A549 (cell line): ENCODE measurements at places on chromosomes 7 and 10. TPM values are rescaled to one million over a fixed set of nuclear protein-coding genes. Genes with fewer than 3 reads are reported as not detected.

- DNase-seq: no peak
These were observed 31.0 kb upstream of the ARHGAP12 start for GRCh38 chr10:31959461-31960173.

- no peak for DNase-seq
These were observed 127.2 kb upstream of the SLC25A13 start for GRCh38 chr7:96449094-96449493.

- no peak for DNase-seq
These were observed 152.6 kb upstream of the FZD8 start for GRCh38 chr10:35794703-35795102.

- peak; percentile 70 for DNase-seq
These were observed 127.9 kb upstream of the PRSS58 start for GRCh38 chr7:142385491-142386340.

GRCh38 chr7:66353547-66353946, 148.4 kb downstream of the TPST1 start:
- no peak for DNase-seq

ODAD2 gene
- polyA plus RNA-seq: 0.08 TPM in 1 of 3 replicates, not detected in the others

- DNase-seq: no peak
These were observed 57.4 kb upstream of the EBF3 start for GRCh38 chr10:130021383-130021950.

- no peak for DNase-seq
These were observed 6.6 kb upstream of the AKR1B15 start for GRCh38 chr7:134542195-134542771.

DNA sequence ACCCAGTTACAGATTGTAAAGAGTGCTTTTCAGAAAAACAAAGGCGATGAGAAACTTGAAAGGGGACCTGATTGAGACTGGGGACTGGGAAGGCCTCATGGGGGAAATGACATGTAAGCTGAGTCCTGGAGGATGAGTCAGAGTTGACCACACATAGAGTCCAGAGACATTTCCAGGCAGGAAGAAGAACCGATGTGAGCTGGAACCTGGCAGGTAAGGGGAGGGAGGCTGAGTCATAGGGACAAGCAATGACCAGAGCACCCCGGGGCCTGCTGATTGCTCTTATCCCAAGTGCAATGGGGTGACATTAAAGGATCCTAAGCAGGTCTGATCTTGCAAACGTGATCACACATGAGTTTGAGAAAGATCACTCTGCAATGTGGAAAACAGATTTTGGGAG, 11.7 kb downstream of the TLL2 start:
- DNase-seq: no peak

GRCh38 chr7:138796038-138796615, 1.7 kb upstream of the TMEM213 start:
- no peak for DNase-seq

DNA sequence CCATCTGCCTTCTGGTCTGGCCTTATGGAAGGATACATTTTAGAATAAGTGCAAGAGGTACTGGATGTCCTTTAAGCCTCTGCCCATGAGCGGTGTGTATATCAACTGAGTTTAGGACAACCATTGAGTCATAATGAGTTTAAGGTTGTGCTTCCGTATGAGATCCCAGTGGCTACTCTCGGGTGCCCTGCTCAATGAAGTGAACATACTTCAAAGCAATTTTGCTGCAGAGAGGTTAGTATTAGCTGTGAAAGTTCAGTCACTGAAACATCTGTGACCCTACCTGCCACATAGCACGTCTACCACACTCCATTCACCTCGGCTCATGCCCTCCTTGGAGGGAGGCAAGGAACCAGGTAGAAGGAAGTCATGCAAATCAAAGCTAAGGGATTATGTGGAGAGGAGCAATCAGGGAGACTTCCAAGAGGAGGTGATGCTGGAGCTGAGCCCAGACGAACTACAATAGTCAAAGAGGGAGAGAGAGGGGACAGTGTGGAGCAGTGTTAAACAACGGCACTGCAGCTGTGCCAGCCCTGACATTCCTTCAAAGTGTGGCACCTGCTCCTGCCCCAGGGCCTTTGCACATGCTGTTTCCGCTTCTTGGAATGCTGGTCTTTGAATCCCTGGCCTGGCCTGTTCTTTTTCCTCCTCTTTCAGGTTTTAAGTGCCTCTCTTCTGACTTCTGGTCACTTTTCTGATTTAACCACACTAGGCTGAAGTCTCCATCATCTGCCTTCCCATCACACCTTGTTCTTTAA, 25.4 kb downstream of the BTBD16 start:
- no peak for DNase-seq

DNA sequence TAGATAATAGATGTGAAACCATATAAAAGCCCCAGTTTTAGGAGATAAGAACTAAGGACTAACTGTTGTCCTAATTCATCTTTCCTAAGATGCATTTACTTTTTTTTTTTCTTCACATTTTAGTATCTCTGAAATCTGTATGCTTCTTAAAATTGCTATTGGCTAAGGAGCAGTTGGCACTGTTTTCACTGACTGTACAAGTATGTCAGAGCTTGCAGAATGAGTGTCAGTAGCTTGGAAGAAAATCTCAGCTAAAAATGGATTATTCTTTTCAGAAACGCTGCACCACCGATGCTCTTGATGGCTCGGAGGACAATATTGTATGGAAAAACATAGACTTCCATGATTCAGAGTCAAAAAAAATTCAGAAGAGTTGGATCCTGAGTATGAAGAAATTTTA, 91.1 kb upstream of the DNAJB12 start:
- no peak for DNase-seq

GRCh38 chr10:75726522-75727483, 295.4 kb downstream of the LRMDA start:
- no peak for DNase-seq

DNA sequence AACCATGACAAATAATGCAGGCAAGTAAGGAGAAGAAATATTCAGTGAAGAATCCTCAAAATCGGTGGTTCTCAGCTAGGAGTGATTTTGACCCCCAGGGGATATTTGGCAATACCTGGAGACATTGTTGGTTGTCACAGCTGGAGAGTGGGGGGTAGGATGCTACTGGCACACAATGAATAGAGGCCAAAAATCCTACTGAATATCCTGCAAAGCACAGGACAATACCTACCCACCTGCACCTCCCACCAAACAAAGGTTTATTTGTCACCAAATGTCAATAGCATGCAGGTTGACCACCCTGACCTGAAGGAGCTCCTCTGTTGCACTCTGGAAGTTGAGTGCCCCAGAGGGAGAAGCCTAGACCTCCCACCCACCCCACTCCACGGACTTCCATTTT, 1028.6 kb downstream of the CNTNAP2 start:
- DNase-seq: no peak

DNA sequence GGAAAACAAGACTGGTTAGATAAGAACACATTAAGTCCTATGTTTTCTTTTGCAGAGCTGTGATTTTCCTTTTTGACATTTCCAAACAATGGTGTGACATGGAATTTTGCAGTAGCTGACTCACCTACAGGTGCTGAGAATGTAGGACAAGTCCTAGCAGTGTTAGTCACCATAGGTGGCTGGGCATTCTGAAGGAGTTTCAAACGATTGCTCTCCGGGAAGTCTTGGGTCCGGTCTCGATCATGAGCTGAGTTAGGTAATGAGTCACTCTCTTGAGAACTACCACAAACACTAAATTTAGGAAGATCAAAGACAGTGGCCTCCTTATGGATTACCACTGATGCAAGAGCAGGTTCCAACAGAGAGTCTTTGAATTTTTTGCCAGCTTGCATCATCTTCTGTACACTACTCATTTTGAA, 3.6 kb downstream of the FIGNL1 start:
- no peak for DNase-seq

DNA sequence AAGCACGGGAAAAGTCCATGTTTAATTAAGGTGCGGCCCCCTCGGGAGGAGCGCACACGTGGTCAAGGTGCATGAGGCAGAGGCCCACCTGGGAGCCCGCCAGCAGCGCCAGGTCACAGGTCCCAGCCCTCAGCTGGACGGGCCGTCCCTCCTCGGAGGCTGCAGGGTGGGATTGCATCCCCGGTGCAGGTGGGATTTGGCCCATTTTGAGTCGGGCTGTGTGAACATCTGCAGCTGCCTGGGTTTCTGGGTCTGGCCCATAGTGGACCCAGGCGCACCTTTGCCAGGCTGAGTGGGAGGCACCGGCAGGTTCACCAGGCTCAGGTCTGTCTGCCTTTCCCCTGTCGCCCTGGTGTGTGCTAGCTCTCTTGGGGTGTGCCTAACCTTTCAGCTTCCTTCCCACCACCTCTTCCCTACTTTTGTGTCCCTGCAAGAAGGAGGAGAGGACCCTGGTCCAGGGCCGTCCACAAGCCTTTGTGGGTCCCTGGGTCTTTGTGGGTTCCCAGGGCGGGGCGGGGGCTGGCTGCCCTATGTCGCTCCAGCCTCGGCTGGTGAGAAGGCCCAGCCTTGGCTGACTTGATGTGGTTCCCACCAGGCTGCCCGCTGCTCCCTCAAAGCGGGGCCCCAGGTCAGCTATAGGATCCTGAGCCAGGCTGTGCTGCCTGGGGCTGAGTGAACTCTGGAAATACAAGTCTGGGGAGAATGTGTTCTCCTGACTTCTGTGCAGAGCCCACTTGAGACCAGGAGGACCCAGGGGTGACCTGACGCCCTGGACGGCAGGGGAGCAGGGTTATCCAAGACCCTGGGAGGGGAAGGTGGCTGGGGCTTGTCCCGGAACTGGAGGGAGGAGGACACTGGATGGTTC, 186.7 kb upstream of the SHH start:
- DNase-seq: no peak

GRCh38 chr7:41889472-41889871, 186.6 kb upstream of the INHBA start:
- DNase-seq: no peak

GRCh38 chr7:97019710-97020225, 4.9 kb downstream of the DLX5 start:
- no peak for DNase-seq

DNA sequence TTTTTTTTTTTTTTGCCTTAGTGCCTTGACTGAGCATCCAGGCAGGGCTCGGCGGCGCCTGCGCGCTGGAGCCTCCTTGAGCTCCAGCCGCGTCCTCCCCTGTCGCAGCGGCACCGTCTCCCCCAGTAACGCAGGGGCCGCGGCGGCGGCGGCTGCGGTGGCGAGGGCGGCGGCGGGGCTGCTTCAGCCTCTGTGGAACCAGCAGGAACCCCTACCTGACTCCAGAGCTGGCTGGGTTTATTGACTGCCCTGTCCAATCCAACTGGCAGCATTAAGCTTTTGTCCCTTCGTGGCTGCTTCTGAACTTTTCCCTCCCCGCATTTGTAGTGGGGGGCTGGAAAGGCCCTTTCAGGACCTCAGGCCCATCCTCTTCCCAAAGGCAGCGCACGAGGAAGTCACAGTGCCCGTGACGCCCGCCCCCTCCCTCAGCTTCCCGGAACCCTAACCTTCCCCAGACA, at the start of gene GPR85:
Gene GPR85 (minus strand): TSS at position 397 of the 458 bp plus-strand sequence. CDS start 2,106 bp downstream, outside the sequence.
- peak; percentile 21 for DNase-seq

DNA sequence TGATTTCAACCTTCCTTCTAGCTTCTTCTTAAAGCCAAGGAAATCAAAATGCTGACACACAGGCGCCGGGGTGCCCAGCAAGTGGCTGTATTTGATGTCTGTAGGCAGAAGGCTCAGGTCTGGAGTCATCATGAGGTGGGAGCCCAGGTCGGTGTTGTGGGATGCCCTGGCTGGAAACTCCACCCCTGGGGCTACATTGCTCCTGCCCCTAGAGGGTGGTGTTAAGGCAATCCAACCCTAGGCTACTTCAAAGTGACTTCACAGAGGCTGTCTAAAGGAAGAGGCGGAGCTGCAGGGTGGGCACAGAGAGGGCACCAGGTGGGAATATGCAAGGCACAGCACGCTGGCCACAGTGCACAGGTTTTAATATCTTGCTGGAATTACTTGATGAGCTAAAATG, 200.9 kb downstream of the ADAM12 start:
- no peak for DNase-seq

STEAP2 gene
- polyA plus RNA-seq: 5.1 to 6.4 TPM (median 6.0 TPM) in 3 replicates

DNA sequence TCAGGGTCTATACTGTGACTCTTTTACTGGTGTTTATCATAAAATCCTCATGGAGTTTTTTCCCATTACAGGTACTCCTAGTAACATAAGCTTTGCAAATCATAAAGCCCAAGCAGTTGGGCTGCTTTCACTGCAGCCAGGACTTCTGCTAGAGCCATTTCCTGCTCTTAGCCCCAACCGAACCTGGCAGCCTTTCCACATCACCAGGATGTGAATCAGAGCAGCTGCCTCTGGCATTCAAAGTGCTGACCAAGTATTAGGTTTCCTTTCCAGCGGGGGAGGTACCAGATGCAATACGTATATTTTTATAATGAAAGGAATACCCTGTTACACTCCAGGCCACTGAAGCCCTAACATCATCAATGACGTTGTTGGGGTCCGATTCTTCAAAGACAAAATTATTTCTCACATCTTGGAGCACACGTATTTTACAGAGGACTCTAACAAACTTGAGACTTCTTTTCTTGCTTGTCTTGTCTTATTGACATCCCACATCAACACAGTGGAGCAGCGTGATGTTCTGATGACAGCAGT, 3.6 kb upstream of the HTR5A start:
- DNase-seq: no peak

DNA sequence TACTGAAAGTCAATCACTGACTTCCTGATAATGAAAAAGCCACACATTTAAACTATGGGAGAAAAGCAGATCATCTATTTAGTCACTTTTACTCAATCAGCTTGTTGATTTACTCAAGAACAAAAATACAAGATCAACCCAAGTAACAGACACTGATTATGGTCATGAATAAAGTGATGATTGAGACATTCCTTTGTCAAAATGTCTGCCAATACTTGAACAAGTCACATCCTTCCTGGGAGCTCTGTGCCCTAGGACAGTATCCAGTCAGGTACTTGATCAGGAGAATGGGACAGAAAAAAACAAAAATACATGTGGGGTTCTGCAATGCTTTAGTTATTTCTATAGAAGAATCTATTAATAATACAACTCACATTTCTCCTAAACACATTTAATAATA, 150.0 kb upstream of the NEBL start:
- no peak for DNase-seq

GRCh38 chr7:42950417-42950816, 18.2 kb downstream of the MRPL32 start:
- DNase-seq: no peak

- DNase-seq: no peak
These were observed at the start of gene NEURL1 for GRCh38 chr10:103493362-103493915. NEURL1 (plus strand) TSS chr10:103493705; CDS start chr10:103494388, 683 bp downstream.

DNA sequence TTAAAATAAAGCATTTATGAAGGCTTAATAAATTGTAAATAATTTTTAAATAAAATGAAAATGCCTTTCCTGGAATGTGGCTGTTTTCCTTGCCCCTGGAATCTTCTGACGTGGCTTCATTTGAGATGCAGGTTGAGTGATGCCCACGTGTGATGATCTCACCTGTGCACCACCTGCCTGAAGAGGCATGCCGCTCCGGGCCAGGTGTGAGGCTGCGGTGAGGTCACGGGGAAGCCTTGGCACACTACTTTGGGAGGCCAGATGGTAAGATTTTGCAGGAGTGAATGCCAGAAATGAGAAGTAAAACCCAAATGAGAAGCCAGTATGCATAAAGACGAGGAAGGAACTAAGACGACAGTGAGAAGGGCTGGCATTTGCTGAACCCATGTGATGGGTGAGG, 36.2 kb downstream of the GOT1 start:
- no peak for DNase-seq

DNA sequence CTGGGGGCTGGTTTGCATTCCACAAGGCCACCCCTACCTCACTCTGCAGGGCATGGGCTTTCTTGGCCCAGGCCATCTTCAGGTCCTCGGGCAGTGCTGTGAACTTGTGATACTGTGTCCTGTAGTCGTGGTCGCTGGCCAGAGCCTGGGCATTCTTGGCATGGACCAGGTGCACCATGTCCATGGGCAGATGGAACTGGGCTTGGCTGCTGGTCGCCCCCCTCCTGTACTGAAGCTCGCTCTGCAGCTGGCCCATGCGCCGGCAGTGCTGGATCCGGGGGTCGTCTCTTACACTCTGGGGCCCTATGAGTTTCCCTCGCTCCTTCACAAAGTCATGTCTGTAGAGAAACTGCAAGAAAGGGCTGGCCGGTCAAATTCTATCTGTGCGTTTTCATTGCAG, 51.7 kb downstream of the HABP2 start:
- DNase-seq: no peak
